ENCODE measurements at places on chromosomes 4 and X.

- no peak for DNase-seq
Observed at GRCh38 chr4:20652226-20652885, 47.9 kb upstream of the PACRGL start.

DNA sequence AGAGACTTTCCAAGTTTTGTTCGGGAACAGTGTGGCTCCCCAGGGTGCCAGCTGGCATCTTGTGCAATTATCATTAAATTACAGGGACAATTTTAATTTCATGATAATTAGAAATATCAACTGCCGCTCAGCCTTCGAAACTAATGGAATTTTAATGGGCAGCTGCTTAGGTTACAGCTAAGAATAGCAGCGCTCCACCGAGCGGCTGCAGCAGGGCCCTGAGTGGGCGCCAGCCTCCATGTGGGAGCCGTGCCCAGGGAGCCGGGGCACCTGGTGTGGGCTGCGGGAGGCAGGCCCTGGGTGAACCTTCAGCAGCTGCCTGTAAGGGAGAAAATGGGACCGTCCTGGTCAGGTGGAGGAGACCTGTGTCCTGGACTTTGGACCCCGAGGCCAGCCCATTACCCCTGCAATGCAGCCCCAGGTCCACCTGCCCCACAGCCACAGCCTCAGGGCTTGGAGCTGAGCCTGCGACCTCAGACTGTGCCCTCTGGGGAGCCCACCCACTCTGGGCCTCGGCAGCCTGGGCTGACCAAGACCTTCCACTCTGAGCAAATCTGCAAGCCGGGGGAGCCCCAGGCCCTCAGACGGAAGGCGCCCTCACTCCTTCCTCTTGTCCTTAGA lies 21.1 kb downstream of the MSANTD1 start:
- DNase-seq = no peak

GRCh38 chr4:48756689-48757220 lies 23.3 kb downstream of the FRYL start:
- DNase-seq = no peak

- no peak for DNase-seq
Observed at GRCh38 chr4:70830054-70830453, 9.6 kb downstream of the GRSF1 start.

DNA sequence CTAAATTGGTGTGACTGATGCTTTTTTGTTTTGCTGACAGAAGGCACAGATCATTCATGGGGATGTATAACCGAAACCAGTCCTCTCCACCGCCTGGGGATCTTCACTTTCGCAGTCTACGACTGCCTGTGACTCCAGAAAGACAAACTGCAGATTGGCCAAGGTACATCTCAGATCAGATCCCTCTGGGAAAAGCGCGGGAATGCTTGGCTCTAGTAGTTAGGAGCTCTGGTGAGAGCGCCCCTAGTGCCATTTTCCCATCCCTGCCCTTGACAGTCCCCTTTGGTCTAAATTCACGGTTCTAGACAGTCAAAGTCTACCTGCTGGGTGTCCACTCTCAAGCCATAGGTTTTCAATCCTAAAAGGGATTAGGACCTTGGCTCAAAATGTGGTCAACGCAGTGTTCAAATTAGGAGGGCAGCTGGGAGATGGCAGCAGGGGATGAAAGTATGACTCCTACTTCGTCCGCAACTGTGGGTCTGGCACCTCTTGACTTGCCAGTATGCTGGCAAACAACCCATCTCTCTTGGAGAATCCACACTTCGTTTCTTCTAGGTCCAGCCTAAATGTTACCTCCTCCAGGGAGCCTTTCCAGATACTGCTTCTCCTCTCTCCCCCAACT lies 6.9 kb upstream of the HAND2 start:
- no peak for DNase-seq

DNA sequence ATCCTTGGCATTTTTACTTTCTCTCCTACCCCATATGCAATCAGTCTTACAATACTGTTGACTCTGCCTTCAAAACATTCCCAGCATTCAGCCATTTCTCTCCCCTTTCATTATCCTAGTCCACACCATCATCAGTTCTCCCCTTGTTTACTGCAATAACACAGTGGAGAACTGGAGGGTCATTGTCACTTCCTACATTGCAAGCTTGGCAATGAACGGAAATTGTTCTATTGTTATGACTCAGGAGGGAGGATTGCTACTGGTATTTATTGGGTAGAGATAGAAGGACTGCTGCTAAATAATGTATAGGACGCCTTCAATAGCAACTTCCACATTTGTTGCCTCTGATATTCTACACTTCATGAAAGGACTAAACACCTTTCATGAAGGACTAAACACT lies 231.8 kb downstream of the BANK1 start:
- no peak for DNase-seq

DNA sequence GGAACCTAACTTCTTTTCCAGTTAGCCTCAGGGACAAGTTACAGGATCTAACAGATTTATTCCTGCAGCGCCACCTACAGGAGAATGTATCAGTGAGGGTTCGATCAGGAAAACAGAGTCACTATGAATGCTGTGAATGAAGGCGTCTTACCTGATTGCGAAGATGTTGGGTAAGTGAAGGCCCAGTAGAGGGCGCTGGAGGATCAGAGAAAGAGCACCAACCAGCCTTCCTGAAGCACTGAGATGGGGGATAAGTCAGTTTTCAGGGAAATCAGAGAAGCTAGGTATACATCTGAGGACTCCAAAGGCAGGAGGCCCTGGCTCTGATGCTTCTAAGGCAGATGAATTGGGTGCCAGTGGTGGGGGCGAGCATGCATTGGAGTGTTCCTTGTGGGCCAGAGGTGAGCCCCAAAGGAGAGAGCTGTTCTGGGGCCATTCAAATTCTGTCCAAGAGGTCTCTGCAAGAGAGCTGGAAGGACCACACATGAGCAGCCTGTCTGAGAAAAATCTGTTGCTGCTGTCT lies 169.9 kb upstream of the AADAT start:
- DNase-seq = peak; percentile 58

GRCh38 chr4:70671091-70671490 lies 4.8 kb upstream of the JCHAIN start:
- DNase-seq = no peak

GRCh38 chr4:2746891-2747695 lies 9.0 kb downstream of the TNIP2 start:
- no peak for DNase-seq

- no peak for DNase-seq
Observed at GRCh38 chr4:16819652-16820051, 78.8 kb downstream of the LDB2 start.

GRCh38 chrX:120332394-120332793 lies 21.1 kb upstream of the TMEM255A start:
- DNase-seq = no peak

GRCh38 chrX:54180403-54180802 lies 2.7 kb downstream of the FAM120C start:
- DNase-seq = no peak

DNA sequence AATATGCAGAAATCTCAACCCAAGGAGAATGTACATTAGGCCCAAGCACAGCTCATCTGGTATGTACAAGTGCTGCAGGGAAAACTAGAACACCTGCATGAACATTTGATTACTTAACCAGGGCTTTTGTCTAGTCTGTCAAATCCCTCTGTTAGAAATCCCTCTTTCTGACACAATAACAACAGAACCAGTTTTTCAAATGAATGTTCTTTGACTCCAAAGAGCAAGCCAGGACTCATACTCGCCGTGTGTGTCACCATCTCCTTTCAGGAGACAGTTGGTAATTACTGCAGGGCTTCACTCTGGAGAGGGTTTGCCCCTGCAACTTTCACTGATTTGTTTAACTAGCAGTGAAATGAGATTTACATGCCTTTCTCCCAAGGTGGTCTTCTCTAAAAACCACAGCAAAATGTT lies 143.0 kb upstream of the FAM241A start:
- DNase-seq = no peak

- DNase-seq = no peak
Observed at GRCh38 chrX:71301195-71301924, at the start of gene ITGB1BP2. ITGB1BP2 (plus strand) TSS chrX:71301750; CDS start chrX:71301807, 57 bp downstream.

DNA sequence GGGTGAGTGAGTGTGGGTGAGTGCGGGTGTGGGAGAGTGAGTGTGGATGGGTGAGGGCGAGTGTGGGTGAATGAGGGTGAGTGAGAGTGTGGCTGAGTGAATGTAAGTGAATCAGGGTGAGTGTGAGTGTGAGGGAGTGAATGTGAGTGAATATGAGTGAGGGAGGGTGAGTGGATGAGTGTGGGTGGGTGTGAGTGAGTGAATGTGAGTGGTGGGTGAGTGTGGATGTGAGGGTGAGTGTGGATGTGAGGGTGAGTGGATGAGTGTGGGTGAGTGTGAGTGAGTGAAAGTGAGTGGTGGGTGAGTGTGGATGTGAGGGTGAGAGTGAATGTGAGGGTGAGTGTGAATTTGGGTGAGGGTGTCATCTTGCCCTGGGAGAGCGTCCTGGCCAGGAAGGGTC lies 67.5 kb downstream of the TRIML1 start:
- DNase-seq = no peak

DNA sequence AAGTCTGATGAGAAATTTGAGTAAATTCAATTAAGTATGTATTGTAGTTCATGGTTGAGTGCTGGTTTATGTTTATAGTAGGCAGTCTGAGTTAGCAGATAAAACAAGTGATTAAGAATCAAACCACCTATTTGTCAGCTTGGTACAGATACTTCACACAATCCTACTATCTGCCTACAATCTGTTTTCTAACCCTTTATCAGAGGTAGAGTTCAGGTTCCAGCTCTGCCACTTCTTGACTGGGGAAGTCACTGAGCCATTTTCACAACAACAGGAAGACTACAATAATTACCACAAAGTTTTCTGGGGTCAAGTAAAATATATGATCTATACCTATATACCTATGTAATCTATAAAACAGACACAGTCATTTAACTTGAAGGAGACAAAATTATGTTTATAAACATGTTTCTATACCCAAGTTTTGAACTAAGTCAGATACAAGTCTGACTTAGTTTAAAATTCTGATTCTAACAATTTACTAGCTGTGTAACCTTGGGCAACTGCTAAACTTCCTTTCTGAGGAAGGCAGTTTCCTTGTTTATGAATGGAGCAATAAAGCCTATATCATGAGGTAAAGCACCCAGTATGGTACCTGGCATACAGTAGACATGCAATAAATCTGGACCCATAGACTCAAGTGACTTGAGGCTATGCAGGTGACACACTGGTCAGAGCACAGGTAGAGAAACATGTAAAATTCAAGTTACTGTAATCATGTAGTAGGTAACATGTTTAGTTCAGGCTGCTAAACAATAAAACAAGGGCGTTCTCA lies 37.2 kb upstream of the BDH2 start:
- DNase-seq = no peak

- no peak for DNase-seq
Observed at GRCh38 chrX:18707426-18708049, at the start of gene PPEF1. PPEF1 (plus strand) TSS chrX:18707645; CDS start chrX:18707781, 136 bp downstream.

- no peak for DNase-seq
Observed at GRCh38 chrX:65752294-65752693, 84.8 kb downstream of the MSN start.

GRCh38 chrX:15475021-15475420 lies 18.1 kb downstream of the PIR start:
- DNase-seq = no peak

DNA sequence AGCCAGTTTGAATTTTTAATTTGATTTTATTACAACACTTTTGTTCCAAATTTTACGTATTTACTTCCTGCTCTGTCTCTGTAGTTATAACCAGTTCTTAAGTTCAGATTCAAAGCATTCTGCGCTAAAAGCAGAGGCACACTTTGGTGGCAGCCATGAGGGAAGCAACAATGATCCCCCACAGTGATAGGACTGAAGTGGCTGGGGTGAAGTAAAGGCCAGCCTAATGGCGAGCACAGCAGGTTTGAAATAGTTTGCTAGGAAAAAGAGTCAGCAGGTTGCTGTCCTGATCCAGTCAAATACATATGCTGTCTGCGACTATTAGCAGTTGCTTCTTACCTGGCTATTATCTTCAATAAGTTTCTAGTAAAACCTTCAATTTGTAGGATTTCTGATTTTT lies 176.3 kb downstream of the RPA4 start:
- no peak for DNase-seq
